ENCODE measurements at places on chromosomes 5 and 9.

DNA sequence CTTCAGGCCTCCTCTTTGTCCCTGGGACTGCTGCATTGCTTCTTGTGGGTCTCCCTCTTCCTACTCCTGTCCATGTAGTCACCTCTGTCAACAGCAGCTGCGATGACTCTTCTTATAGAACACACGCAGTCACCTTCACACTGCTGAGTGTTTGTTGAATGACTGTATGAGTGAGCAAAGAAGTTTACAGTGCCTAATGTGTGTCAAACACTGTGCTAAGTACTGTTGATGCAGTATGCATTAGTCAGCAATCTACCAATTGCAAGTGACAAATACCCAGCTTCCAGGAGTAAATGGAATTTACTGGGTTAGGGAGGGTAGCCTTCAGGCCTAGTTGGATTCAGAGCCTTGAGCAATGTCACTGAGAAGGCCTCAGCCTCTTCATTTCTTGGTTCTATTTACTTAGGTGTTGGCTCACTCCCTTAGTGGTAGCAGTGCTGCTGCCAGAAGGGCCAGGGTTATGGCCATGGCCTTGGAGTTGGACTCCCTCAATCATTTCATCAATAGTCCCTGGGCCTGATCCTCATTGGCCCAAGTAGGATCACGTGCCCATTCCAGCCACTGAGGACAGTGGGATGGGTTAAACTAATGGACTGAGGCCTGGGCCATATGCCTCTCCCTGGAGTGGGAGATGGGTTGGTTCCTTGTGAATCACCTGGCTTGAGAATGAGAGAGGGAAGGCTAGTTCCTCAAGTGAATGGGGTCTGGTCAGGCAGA, 93.5 kb downstream of the RGS3 start:
- no peak for DNase-seq

- DNase-seq, result no peak
Observed at GRCh38 chr5:135448071-135448739, 1.1 kb upstream of the DCANP1 start.

DNA sequence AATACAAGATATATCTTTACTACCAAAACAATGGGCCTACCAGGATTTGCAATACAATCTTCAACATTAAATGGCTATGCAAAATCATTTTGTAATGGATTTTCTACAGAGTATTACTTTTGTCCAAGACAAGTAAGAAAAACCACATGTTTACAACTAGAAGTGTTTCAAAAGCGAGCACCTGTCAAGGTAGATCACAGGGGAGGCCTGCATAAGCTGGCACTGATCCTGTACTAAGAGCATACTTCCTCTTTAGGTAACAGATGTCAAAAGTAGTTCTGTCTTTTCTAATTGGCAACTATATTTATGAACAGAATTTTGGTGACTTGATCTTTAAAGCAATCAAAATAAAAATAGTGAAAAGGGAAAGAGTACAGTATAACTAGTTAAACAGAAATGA, 249.0 kb downstream of the MLLT3 start:
- no peak for DNase-seq

- no peak for DNase-seq
Observed at GRCh38 chr5:11234501-11234911, 473.5 kb upstream of the DAP start.

GRCh38 chr5:43097701-43098449, 22.8 kb upstream of the ZNF131 start:
- DNase-seq, result no peak

DNA sequence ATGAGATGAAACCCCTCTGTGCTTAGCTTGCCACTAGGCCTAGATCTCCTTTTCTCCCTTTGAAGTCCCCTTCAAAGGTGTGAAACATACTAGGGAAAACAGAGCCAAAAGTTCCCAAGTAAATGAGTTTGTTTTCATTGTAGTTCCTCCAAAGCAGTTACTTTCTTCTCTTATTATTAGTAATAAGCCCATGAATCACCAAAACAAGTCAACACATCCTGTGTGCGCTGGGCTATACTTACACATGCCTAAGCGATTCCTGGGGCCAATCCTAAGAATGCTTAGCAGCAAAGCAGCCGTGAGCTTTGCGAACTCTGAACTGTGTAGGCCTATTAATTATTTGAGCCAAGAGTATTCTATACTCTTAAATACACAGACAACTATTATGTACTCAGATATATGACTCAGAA, 7.6 kb downstream of the ENC1 start:
- DNase-seq, result peak; percentile 41

DNA sequence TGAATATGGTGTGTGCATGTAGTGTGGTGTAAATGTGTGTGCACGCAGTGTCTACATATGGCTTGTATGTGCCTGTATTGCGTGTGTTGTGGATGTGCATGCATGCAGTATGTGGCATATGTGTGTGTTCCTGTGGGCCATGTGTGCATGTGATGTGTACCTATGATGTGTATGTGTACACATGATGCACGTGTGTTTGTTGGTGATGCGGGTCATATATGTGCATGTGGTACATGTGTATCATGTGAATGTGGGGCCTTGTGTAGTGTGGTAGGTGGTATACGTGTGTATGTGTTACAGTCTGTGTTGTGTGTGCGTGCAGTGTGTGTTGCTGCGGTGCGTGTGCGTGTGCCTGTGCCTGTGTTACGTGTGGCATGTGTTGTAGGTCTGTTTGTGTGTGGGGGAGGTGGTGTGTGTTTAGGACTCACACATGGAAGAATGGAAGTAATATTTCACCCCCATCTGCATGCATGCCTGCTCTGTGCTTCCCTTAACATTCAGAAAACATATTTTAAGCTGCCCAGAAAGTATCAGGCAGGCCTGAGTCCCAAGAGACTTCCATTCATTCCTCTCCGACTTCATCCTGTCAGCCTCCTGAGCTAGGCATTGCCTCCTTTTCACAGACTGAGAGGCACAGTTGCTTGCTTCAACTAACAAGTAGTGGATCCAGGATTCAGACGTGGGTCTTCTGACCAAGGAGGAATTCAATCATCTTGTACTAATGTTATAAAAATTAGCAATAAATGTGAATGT, 55.4 kb upstream of the RUFY1 start:
- peak; percentile 31 for DNase-seq

- no peak for DNase-seq
Observed at GRCh38 chr9:137812356-137813023, 65.1 kb upstream of the CACNA1B start.

- no peak for DNase-seq
Observed at GRCh38 chr9:28941856-28942255, 1368.6 kb upstream of the C9orf72 start.

DNA sequence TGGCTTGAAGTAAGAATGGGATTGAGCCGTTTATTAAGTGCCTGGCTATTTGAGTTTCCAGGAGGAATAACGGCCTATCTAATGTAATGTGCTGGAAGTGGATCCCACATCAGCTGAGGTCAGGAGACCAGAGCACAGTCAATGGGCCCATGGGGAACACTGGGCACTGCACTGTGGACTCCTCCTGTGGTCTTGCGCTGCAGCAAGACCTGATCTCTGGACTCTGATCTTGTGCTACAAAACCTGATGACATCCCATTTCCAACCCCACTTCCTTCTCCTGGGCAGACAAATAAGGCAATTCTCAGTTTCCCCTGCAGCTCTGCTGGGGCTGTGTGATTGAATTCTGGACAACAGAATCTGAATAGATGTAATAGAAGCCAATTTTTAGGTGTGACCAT, 151.7 kb upstream of the ADCY2 start:
- no peak for DNase-seq

DNA sequence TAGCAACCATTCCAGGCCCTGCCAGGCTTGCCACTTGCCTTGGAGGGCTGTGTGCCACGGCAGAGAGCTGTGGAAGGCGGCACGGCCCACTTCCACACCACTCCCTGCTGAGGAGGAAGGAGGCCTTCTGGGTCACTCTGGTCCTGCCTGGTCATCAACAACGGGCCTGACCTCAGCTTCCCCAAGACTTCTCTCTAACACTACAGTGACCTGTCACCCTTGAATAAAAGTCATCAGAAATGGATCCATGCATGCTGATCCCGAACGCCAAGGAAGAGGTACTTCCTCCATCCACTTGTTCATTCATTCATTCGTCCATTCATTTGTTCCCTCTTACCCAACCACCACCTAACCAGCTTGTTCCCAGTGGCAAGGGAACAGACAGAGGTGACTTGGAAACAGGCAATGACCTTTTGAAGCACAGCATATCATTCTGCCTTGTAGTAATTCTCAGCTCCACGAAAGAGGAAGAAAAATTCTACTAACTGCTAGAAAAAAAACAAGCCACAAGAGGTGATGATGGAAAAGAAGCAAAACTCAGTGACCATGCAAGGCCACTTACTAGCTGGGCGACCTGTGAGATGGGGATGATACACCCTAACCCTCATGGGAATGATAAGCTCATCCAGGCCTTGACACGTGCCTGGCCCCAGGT, 58.6 kb downstream of the STK10 start:
- no peak for DNase-seq

GRCh38 chr9:18457510-18457909, 16.4 kb upstream of the ADAMTSL1 start:
- no peak for DNase-seq

- DNase-seq, result peak; percentile 76
Observed at GRCh38 chr5:10501554-10502075, 59.9 kb downstream of the ROPN1L start.

DNA sequence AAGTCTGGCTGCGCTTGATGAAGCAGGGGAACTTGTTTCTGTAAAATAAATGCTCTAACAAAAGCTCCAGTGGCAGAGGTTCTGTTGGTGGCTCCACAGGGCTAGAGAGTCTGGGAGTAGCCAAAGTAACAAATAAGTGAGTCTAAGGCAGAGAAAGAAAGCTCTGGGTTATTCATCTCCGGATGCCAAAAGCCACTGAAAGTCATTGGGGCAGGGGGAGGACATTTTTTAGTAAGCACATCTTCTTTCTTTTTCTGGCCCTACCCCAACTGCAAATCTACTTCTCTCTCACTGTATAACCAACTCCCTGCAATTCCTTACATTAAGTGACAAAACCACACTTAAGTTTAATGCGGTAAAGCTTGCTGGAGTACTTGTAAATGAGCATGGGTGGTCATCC, 141.6 kb downstream of the INSYN2B start:
- no peak for DNase-seq

GRCh38 chr5:79932510-79933504, 58.3 kb downstream of the MTX3 start:
- peak; percentile 61 for DNase-seq

- DNase-seq, result no peak
Observed at GRCh38 chr5:87242242-87242641, 25.4 kb upstream of the RASA1 start.

DNA sequence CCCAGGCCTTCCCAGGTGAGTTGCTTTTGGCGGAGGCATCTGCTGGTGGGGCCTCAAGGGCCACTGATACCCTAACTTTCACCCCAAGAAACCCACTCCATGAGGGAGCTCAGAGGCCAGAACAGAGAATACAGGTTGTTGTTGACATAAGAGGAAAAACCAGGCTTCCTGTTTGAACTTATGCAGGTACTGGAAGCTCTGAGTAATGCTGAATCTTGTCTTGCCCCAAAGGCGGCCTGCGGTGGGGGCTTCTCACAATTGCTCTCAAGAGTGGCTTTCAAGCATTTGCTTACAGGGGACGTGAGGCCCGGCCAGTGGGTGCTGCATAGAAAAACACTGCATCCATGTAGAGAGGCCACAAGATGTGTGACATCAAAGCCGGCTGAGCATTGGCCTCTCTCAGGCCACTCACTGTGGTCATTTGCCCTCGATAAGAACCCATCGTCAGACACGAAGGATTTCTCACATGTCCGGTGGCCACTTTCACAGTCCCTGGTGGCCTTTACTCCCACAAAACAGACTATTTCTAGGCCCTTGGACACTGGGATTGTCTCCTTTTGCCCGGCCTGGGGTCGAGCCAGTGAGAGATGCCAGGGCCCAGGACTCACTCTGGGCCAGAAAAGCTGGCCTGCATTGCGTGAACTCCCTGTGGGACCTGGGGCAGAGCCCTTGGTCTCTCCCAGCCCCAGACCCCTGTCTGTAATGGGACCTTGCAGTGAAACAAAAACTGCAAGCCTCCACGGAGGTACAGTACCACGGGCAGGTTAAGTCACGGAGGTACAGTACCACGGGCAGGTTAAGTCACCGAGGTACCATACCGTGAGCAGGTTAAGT, 34.5 kb upstream of the TCF7 start:
- DNase-seq, result no peak

- DNase-seq, result no peak
Observed at GRCh38 chr5:173762045-173762444, 126.1 kb upstream of the CPEB4 start.

GRCh38 chr5:178335302-178336030, 102.9 kb upstream of the PHYKPL start:
- no peak for DNase-seq

- DNase-seq, result no peak
Observed at GRCh38 chr9:93258419-93258817, 74.5 kb downstream of the WNK2 start.

DNA sequence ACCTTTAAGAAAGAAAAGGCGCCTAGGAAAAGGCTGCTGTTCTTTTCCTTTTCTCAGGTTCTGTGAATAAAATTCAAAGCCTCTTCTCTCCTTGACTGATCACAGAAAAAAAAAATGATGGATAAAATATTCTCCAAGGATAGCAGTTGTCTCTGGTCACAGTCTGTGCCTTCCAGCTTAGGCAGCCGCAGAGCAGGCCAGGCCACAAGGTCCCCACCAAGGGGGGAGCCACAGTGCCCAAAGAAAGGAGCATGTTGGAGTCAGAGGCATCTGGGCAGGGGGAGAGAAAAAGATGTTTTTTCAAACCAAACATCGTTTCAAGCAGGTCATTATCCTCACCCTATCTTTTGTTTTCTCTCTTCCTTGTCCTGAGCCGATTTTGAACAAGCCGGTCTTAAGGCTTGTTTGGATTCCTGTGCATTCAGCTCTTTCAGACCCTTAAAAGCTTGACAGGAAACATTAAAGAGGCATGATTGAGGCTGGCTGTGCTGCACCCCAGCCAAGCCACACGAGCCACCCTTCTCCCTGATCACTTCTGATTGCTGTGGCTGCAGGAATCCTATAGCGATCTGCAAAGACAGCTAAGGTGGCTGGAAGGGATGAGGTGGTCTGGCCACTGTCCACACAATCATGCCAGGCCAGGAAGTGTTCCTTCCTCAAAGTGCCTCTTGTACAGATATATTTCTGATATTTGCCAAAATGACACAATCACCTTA, 284.6 kb upstream of the TLE4 start:
- DNase-seq, result no peak

DNA sequence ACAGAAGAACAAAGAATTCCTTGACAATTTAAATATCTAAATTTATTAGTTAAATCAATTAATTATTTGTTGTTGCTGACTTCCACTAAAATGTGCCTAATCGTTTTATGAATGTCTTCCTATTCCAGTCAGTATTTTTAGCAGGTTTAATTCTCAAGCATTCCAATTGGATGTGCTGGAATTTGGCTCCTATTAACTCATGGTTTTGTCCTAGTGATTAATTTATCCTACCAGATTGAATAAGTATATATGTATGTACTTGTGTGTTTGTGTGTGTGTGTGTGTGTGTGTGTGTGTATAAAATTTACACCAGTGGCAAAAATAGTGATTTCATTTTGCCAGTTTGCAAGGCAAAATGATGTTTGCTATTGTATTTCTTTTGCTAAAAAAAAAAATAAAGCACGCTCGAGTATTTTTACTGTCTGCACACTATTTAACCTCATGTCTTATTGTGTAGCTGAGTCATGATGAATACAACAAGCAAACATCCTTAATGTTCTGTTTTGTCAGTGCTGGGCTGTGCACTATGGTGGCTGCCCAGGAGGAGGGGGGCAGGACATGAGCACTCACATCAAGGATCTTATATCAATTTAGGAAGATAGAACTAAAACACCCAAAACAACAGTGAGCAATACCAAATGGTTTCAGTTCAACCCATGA, 375.5 kb downstream of the PDE4D start:
- peak; percentile 70 for DNase-seq

- peak; percentile 41 for DNase-seq
Observed at GRCh38 chr5:147906326-147907095, at the start of gene C5orf46. Gene C5orf46, minus strand, starts transcription at chr5:147906538. Its CDS starts 37 bp downstream, at chr5:147906501.

Measured in fibroblast of skin of scalp (primary cell).